ENCODE measurements at places on chromosomes 12 and 14. TPM values are rescaled to one million over a fixed set of nuclear protein-coding genes. Genes with fewer than 3 reads are reported as not detected.

DNA sequence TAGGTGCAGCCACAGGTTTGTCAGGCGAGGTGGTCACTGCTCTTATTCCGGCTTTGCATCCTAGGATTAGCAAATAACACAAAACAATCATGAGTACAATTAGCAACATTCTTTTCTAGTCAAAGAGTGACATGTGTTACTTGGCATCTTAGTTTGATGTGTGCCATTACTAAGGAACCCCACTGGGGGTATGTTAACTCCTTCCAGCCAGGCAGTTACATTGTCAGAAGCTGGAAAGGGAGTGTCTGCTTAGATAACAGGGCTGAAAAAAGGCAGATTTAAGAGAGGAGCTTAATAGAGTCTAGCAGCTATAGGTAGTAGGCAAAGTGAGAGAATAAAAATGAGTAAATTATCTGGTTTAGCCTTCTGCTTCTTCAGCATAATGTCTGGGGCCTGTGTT is 30.5 kb upstream of the METAP2 start:
- DNase-seq, result no peak

GRCh38 chr14:101963656-101964296 is 597 bp upstream of the DYNC1H1 start:
- DNase-seq, result no peak

- no peak for DNase-seq
Observed at GRCh38 chr12:94763462-94763861, 113.1 kb upstream of the TMCC3 start.

DNA sequence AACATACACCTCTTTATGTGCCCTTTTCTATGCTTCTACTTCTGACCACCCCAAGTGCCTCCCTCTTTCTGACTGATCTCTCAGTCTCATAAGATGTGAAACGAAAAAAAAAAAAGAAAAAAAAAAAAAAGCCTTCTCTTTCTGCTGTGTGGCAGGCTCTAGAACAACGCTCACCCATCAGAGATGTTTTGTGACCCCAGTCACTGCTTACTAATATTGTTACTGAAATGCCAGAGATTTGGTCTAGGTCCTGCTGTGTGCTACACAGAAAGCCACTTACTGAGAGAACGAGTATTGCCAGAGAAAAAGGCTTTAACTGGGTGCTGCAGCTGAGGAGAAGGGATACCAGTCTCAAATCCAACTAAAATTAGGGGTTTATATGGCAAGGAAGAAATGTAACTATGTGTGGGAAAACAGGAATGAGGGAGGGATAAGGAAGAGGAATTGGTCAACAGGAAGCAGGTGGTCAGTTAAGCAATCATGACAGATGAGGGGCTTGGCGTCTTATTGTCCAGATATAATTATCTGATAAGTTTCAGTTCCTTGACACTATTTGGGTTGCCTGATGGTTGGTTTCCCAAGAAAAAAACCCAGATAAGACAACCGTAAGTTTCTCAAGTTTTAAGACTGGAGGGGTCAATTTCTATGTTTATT is 149.0 kb downstream of the NAV3 start:
- no peak for DNase-seq

GRCh38 chr14:91843437-91843836 is 23.9 kb downstream of the TC2N start:
- no peak for DNase-seq

- no peak for DNase-seq
Observed at GRCh38 chr12:26056335-26056734, 68.5 kb downstream of the BHLHE41 start.

GRCh38 chr14:103559766-103560165 is 2.7 kb downstream of the BAG5 start:
- no peak for DNase-seq

DNA sequence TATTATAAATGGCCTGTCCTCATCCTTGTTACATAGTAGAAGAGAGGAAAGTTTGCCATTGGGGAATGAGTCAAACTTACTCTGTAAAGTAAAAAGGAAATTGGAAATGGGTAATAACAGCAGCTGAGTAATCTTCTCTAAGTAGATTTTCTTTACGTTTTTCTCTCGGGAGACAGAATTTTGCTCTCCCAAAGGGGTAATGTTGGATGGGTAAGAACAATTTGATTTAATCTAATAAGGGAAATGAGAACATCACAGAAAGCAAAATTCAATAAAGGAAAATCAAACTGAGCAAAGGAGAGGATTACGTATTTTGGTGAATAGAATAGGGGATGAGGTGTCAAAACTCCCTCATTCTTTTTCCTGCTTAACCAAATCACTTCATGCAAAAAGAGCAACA is 283.1 kb upstream of the FOXG1 start:
- DNase-seq, result no peak

- DNase-seq, result no peak
Observed at GRCh38 chr14:33508126-33509062, 442.5 kb downstream of the EGLN3 start.

GRCh38 chr12:5745251-5745888 is 199.7 kb downstream of the ANO2 start:
- peak; percentile 90 for DNase-seq

DNA sequence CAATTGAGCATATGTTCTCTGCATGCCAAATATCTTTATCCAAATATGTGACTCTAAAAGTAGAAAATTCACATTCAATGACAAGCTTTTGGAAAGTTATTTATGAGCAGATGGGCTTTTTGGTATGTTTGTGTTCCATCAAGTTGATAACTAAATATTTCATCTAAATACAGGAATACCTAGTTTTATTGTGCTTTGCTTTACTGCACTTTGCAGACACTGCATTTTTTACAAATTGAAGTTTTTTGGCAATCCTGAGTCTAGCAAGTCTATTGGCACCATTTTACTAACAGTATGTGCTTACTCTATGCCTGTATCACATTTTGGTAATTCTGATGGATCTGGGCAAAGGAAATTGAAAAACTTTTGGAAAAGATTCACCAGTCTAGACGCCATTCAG is 133.8 kb downstream of the ATXN7L3B start:
- no peak for DNase-seq

GRCh38 chr12:93130366-93131054 is 201.4 kb upstream of the EEA1 start:
- no peak for DNase-seq

The BEGAIN gene
- 2.7 TPM for total RNA-seq

All from H9 (cell line).